ENCODE measurements at places on chromosomes 2 and 18.

- no peak for DNase-seq
These were observed 46.8 kb downstream of the SH3BP4 start for GRCh38 chr2:234998404-234999211.

GRCh38 chr2:147294825-147295392 lies 549.9 kb upstream of the ACVR2A start:
- DNase-seq = no peak

- no peak for DNase-seq
These were observed 21.9 kb upstream of the ALPI start for GRCh38 chr2:232434091-232434490.

- no peak for DNase-seq
These were observed 158.4 kb downstream of the MAP2 start for GRCh38 chr2:209582281-209582680.

DNA sequence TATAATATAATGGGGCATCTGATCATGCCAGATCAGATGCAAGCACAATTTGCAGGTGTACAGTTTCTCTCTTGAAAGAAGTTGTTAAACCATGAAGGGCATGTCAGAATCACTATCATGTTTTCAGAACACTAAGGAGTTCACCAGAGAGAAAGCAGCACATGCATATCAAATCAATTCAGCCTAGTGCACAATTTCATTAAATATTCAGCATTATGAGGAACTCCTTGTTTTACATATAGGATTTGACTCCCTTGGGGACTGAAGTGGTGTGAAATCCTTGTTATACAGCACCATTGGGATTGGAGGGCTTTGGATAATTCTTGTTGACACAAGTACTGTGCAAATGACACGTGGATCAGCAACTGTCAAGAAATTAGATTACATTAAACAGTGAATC lies 562.1 kb upstream of the KLHL29 start:
- DNase-seq = no peak

DNA sequence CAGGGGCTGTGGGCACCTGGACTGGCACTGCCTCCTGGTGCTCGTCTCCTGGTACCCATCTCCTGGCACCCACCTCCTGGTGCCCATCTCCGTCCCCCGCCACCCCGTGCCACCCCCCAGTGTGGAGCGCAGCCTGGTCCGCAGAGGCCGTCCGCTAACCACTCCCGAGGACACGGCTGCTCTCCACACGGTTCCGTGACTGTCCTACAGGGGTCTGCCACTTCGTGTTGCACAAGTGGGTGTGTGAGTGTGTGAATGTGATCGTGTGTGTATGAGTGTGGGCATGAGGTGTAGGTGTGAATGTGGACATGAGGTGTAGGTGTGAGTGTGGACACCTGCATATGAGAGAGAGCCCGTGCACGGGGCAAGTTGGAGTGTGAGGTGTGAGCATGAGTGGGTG lies 119.4 kb upstream of the HS6ST1 start:
- no peak for DNase-seq

- no peak for DNase-seq
These were observed 927.5 kb downstream of the ERBB4 start for GRCh38 chr2:211611061-211611518.

DNA sequence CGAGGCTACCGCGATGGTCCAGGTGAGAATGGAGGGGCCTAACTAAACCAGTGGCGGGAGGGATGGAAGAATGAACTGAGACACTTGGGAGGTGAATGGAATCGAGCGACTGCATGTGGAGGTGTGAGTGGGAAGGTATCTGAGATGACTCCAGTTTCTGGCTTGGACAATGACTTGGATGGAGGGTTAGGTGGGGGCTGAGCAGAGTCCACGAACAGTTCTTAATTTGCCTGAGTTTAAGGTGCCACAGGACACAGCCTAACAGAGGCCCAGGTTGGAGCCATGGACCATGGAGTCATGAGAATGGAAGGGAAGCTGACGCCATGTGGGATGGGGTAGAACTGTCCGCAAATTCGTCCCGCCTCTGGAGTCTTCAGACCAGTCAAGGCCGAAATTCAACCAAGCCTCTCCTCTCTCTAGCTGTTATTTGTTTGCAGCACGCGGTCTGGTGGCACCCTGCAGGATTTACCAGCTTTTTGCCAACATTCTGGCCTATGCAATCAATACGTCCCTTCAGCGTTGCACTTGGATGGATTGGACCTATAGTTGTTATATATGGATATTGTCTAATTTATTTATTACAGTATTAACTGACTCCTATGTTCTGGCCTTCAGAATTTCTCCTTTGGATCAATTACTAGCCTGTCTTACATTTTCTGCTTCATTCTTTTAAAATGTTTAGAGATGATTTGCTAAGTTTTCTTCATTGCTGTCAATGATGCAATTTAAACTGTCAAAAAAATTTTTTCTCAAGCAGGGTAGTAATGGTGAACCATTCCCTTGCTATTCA lies 940 bp upstream of the BOLA3 start:
- no peak for DNase-seq

DNA sequence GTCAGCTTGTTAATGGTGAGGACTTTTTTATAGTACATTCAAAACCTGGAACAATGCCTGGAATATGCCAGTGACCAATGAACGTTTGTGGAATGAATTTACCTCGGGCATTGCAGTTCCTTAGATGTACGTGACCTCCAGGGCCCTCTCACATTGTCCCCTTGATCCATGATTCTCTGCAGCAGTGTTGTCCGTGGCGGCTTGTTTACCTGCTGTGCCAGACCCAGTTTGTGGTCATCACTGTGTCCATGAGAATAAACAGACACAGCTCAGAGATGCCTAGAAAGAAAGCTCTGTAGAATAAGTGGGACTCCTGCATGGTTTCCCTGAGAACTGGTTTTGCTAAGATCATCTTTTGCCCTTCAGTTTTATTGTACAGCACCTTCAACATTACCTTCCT lies 1132.2 kb downstream of the DPP10 start:
- no peak for DNase-seq

GRCh38 chr2:238102865-238103264 lies 2.7 kb downstream of the ESPNL start:
- DNase-seq = no peak

- no peak for DNase-seq
These were observed 78.4 kb downstream of the CD8B2 start for GRCh38 chr2:106565599-106565998.

DNA sequence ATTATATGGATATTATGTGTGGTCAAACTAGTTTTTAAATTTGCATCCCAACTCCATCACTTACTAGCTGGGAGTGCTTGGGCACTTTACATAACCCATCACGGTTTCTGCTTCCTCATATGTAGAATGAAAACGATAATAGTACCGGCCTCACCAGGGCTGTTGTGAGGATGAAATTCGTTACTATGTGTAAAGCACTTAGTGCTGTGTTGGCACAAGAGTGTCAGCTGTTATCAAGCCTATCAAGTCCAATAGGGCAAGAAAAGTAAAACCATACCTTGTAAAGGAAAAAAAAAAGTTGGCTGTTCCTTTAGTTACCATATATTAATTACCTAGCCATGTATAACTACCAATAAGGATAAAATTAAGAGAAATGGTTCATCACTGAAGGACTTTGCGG lies 65.4 kb downstream of the TET3 start:
- DNase-seq = no peak

DNA sequence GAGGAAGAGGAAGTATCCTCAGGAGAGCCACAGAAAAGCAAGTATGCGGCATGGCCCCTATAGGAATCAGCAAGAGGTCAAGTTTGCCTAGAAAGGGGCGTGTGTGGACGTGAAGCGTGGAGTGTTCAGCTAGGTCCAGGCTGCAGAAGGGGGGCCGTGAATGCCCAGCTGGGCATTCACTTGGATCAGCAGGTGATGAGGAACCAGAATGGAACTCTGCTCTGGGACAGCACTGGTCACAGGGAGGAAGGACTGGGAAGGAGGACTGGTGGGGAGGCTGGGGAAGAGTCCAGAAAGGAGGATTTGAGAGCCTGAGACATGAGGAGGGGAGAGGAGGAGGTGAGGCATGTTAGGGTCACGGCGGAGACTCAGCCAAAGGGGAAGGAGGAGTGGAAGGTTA lies 19.8 kb downstream of the STAT1 start:
- no peak for DNase-seq

GRCh38 chr2:59005836-59006615 lies 764.9 kb upstream of the FANCL start:
- no peak for DNase-seq

- DNase-seq = no peak
These were observed 143.2 kb downstream of the TMEFF2 start for GRCh38 chr2:192051533-192051932.

- no peak for DNase-seq
These were observed 23.7 kb downstream of the CRACDL start for GRCh38 chr2:98912221-98912851.

DNA sequence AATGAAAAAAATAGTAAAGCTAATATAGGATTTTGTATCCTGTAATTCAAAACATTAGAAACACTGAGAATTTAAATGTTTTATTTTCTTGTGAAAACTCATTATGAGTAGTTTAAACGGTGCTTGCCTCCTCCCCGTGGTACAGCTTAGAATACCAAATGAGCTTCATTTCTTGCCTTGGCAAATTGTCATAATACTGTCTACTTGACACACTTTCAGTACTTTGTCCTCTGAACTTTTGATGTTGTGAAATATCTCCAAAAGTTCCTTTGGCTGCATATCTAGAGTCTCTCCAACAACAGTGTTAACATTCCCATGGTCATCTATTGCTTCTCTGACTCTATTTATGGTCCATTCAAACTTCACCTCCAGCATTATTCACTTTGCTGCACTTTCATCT lies 61.9 kb upstream of the EPB41L5 start:
- DNase-seq = no peak

GRCh38 chr2:234372506-234372905 lies 124.4 kb downstream of the ARL4C start:
- no peak for DNase-seq

GRCh38 chr2:30315391-30316063 lies 84.2 kb downstream of the LBH start:
- peak; percentile 15 for DNase-seq

GRCh38 chr2:176261136-176261535 lies 8.1 kb upstream of the MTX2 start:
- DNase-seq = no peak

GRCh38 chr2:159202568-159203071 lies 83.9 kb downstream of the WDSUB1 start:
- DNase-seq = no peak

DNA sequence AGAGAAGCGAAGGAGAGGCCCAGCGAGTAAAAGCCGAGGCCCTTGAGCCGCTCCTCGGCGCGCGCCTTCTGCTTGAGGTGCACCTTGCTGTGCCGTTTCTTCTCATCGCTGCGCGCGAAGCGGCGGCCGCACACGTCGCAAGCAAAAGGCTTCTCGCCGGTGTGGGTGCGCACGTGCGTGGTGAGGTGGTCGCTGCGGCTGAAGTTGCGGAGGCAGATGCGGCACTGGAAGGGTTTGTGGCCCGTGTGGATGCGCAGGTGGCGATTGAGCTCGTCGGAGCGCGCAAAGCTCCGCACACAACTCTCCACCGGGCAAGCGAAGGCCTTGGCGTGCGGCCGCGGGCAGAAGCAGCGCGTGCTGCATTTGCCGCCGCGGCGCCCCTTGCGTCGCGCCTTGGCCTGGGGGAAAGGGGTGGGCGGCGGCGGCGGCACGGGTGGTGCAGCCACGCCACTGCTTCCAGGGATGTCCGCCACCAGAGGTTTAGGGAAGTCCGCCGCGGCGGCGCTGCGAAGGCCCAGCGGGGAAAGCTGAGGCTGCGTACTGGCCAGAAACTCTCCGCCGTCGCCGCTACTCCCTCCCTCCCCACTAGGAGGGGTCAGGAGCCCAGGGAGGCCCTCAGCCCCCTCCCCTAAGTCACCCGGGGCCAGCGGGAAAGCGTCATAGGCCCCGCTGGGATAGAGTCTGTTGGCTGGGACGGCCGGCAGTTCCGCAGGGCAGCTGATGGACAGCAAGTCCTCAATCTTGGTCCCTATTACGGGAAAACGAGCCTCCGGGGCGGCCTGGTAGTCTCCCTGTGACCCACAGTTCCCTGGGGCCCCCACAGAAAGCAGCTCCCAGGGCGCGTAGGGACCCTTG lies 1.7 kb downstream of the EGR4 start:
- no peak for DNase-seq

DNA sequence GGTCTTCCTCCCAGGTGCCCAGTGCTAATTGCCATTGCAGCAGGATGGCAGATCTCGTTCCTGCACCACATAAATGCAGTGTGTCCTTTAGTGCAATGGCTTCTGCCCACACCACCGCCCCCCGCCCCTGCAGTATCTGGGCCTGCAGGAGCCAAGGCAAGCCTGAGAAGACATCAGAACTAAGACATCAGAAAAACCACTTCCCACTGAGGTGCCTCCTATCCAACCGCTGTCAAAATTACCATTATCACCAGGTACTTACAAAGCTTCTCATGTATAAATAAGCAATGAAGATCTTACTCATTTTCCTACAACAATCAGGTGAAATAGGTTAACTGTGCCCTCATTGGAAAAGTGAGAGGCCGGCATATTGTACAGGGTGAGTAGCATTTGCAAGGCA lies 228.8 kb downstream of the FBXO15 start:
- DNase-seq = no peak

GRCh38 chr2:145690183-145690778 lies 1170.4 kb upstream of the ZEB2 start:
- DNase-seq = no peak

DNA sequence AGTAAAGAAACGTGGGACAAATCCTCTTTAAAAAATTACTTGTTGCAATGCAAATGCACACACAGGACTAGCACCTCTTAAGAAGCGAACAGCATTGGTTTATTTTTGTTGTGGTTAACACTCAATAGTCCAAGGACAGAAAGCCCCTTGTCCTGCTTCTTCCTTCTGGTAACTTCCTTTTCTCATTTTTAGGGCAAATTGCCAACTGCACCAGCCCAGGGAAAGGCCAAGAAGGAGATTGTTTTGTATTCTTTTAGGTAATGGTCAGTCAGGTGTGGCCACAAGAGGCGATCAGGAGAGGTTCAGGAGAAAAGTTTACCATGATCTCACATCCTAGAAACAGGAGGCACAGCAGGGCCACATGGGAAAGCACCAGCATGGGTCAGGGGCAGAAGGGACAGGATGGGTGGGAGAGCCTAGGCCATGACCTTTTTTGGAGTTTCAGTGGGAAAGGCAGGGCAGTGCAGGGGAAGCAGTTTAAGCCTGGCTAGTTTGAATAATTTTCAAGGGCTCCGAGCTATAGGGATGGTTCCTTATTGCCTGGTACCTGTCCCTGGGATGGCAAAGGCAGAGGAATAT lies 73.0 kb downstream of the CHRNA1 start:
- no peak for DNase-seq

- DNase-seq = no peak
These were observed 539.1 kb upstream of the LRRTM4 start for GRCh38 chr2:78061301-78061700.

- DNase-seq = no peak
These were observed 39.2 kb downstream of the WDR33 start for GRCh38 chr2:127771756-127772155.

- no peak for DNase-seq
These were observed 387.5 kb upstream of the SOX11 start for GRCh38 chr2:5304640-5305039.

DNA sequence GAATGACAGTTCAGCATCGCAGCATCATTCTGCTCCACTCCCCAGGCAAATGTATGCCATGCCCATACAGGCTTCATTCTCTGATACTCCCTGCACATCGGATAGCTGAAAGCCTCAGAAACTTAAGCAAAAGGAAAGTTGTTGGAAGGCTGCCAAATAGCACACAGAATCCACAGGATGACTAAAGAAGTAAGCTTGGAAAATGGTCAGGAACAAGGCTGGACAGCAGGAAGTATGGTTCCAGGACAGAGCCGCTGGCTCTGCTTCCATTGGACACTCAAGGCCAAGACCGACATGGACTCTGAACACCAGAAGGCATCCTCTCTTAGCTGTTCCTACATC lies 256.5 kb downstream of the CDH20 start:
- no peak for DNase-seq

- no peak for DNase-seq
These were observed 64.0 kb downstream of the ARHGAP25 start for GRCh38 chr2:68798569-68798968.

GRCh38 chr2:234674781-234675201 lies 177.9 kb upstream of the ARL4C start:
- DNase-seq = no peak
